T-helper 2 cell (primary cell): ENCODE measurements at places on chromosomes 7 and 10.

DNA sequence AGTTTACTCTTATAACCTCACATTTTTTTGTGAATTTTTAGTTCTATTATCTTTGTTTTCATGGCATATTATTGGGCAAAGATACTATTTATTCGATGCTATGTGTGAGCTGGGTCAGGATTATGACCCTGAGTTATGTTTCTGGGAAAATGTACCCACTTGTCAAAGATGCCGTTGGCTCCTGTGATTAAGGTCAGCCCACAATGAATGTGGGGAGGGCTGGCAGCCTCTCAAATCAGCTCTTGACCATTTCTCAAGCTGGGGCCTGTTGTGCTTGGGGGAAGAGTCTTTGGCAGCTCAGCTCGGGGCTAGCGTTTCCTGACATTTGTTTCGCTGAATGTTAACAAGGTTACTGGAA lies 97.5 kb downstream of the TCF7L2 start:
- DNase-seq: no peak

GRCh38 chr10:28496481-28496961 lies 36.4 kb upstream of the WAC start:
- DNase-seq: no peak

DNA sequence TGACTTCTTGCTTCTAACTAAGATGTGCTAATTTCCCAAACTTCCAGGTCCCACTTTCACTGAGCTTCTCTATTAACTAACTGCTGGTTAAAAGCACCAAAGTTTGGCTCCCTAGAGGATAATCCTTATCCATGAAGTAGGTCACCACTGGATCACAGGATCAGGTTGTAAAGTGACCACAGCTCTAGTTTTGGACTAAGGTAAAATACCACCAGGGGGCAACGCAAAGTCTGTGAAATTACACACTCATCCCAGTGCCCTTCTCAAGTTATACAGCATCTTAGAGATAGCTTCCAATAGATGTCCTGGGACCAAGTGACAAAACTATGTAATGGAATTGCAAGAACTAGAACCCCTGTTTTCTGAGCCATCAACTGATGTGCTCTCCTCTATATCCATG lies 116.4 kb upstream of the ASAH2 start:
- no peak for DNase-seq

DNA sequence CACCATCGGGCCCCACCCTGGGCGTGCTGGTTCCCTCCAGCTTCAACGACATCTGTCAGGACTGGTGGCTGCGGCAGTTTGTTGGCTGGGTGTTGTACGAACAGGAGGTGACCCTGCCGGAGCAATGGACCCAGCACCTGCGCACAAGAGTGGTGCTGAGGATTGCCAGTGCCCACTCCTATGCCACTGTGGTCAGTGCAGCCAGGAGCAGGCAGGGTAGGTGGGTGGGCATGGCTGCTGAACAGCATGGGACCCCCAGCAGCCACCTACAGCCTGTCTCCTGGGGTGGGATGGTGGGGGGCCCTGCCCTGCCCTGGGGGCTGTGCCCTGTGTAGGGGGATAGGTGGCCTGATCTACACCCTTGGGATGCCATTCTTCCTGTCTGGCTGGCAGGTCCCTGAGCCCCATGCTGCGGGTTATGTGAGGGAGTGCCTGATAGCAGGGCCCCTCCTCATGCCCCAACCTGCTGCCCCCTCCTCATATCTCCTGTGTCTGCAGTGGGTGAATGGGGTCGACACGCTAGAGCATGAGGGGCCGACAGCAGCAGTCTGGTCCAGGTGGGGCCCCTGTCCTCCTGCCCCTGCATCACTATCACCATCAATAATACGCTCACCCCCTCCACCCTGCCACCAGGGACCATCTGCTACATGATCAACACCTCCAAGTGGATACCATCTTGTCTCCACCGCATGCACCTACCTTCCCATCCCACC lies 56.9 kb downstream of the ZNF727 start:
- no peak for DNase-seq

GRCh38 chr10:32357056-32357735 lies 10.2 kb upstream of the EPC1 start:
- no peak for DNase-seq

GRCh38 chr7:94630855-94631254 lies 25.1 kb downstream of the SGCE start:
- no peak for DNase-seq

GRCh38 chr7:132446666-132447278 lies 129.5 kb downstream of the PLXNA4 start:
- no peak for DNase-seq

- no peak for DNase-seq
Observed at GRCh38 chr10:108696792-108697477, 1226.4 kb downstream of the XPNPEP1 start.

DNA sequence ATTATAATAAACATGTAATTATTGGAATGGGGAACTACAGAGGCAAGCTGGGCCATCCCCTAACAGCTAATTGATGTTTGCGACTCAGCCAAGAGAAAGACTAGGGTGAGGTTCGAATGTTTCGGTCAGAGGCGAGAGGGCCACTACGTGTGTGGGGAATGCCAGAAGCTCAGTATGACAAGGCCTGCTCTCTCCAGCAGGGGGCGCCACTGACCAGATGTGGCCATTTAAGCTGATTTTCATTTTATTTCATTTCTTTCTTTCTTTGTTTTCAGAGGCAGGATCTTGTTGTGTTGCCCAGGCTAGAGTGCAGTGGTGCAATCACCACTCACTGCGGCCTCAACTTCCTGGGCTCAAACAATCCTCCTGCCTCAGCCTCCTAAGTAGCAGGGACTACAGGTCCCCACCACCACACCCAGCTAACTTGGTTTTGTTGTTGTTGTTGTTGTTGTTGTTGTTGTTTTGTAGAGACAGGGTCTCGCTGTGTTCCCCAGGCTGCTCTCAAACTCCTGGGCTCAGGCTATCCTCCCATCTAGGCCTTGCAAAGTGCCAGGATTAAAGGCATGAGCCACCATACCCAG lies 38.1 kb downstream of the TMEM130 start:
- DNase-seq: peak; percentile 31

- no peak for DNase-seq
Observed at GRCh38 chr7:16647435-16647960, 1.5 kb downstream of the BZW2 start.

DNA sequence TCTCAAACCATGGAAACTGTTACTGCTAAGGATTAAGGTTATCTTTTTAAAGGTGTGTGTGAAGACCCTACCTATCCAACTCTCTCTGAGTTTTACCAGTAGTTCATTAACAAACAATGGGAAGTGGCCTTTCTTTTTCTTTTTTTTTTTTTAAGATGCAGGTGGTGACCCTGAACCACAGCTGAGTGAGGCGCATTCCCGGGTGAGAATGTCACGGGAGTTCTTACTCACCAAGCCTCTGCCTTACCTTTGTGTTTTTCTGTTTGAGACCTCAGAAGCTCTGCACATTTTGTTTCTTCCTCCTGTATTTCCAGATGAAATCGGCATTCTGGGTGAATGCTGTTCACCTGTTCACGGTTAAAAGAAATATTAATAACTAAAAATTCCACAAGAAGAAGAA lies 2.5 kb downstream of the VIPR2 start:
- DNase-seq: no peak

DNA sequence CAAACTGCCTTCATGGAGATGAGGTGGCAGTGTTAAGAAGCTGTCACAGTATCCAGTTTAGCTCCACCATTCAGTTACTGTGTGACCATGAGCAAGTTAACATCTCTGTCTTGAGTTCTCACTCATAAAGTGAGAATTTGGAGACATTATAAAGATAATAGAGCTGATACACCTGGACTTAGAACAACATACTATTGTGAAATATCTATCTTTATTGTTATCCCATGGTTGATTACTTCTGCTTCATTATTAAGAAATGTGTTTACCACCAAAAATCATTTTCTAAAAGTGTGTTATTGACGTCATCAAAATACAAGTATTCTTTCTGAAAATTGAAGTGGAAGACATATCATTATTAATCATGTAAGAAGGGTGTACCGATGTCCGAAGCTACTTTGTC lies 166.9 kb downstream of the SEMA3A start:
- no peak for DNase-seq

GRCh38 chr10:102394801-102395399 lies 605 bp upstream of the NFKB2 start:
- DNase-seq: peak; percentile 33

GRCh38 chr10:78295242-78295641 lies 261.6 kb downstream of the RPS24 start:
- DNase-seq: no peak

- DNase-seq: no peak
Observed at GRCh38 chr7:25759748-25760147, 392.2 kb upstream of the NFE2L3 start.

DNA sequence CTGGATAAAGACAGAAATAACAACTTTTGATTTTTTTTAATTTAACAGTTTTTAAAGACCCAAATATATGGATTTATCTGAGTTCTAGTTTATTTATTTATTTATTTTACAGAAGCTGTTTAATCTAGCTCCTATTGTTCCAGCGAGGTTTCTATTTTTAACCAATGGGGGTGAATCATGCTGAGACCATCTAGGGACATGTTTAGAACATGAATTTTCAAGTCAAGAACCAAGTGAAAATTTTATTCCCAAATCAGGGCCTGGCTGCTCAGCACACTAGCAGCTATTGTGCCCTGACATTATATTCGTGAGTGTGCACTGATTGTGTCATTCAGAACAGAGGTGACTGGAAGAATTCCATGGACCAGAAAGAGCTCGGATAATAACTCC lies 24.6 kb upstream of the MPP7 start:
- no peak for DNase-seq

- DNase-seq: no peak
Observed at GRCh38 chr7:150566123-150566522, 1.1 kb upstream of the GIMAP4 start.

DNA sequence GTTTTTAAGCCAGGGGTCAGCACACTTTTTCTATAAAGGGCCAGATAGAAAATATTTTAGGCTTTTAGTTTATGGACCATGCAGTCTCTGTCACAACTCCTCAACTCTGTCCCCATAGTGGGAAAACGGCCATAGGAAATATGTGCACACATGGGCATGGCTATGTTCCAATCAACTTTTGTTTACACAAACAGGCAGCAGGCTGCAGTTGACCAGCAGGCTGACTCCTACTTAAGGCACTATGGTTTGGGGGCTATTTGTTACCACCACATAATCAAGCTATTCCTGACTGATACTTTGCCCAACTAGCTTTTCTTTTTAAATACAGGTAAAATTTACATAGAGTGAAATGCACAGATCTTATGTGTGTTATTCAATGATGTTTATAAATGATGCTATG lies 362.4 kb downstream of the LRMDA start:
- DNase-seq: no peak

GRCh38 chr10:132054564-132054963 lies 11.2 kb upstream of the JAKMIP3 start:
- no peak for DNase-seq
